ENCODE measurements at places on chromosomes 2 and 18.

DNA sequence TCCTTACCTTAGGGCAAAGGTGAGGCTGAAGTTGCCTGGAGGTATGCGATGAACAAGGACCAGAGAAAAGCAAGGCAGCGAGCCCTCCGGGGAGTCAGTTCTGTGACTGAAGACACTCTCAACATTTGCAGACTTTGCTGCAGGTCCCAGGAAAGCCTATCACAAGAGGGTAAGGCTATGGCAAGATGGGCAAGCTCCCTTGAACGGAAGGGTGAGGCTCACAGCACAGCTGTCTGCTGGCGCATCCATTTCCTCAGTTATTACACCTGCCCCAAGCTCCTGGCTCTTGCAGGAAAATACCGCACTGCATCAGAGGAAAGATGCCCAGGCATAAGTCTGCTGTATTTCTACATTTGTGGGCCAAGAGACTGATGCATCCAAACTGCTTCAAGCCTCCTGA is 141.4 kb downstream of the BCL11A start:
- no peak for DNase-seq

GRCh38 chr18:8799596-8800441 is 94.5 kb downstream of the MTCL1 start:
- no peak for DNase-seq

DNA sequence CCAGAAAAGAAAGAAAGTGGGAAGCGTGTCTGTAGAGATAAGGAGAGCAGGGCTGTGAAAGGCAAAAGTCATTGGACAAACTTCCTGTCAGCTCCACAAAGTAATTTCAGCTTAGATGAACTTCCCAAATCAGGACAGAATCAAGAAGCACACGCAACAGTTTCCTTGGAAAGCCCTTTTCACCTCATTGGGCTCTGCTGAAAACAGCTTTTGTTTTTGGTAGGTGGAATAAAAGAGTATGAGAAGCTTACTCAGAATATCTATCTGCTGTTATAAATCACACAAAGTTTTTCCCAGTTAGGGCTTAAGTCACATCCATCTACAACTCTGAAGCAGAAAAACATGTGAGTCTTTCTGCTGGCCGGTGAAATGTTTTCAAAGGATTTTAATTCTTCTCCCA is 42.4 kb upstream of the EFEMP1 start:
- no peak for DNase-seq

DNA sequence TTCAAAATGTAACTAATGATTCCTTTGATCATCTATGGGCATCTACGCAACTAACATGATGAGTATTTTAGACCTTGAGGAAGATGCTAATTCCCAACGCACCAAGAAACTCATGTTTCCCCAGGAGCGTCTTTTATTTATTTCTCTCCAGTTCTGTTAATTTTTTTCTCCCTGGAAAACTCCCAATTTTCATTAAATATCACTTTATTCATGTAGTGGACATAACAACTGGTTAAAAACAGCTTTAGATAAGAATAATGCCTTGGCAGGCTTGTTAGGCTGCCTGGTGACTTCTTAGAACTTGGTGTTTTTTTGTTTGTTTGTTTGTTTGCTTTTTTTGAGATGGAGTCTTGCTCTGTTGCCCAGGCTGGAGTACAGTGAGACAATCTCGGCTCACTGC is 62.9 kb upstream of the ZFP36L2 start:
- no peak for DNase-seq

GRCh38 chr2:144875290-144875969 is 355.5 kb upstream of the ZEB2 start:
- no peak for DNase-seq

DNA sequence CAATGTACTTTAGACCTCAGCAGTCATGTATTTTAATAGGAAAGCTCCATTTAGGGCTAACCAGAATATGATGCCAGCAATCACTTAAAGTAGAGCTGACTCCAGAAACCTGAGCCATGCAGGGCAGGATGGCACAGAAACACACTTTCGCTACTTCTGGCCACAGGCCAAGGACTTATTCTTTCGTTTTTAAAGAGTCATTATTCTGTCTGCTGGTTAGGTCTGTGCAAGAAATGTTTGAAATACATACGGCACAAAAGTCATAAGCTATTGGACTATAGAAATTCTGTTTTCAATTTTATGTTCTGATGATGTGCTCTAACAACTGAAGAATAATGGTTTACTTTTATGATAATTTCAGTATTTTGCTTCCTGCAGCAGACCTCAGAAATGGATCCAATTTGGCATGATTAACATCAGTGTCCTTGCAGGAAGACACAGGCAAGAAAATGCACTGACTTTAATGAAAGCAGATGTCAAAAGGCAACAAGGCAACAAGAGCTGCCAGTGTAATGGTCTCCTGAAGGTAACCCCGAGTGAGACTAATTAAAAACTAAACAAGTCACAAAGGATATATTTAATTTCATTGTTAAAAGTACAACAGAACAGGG is 114.4 kb upstream of the CHRNA1 start:
- no peak for DNase-seq

GRCh38 chr2:152587187-152587947 is 129.9 kb downstream of the PRPF40A start:
- no peak for DNase-seq

- DNase-seq: peak; percentile 21
Measured at GRCh38 chr2:46171996-46172546, 125.1 kb upstream of the EPAS1 start.

- DNase-seq: no peak
Measured at GRCh38 chr2:20702563-20702962, 35.6 kb downstream of the GDF7 start.

GRCh38 chr2:9462886-9463697 is 11.3 kb upstream of the IAH1 start:
- DNase-seq: no peak

- no peak for DNase-seq
Measured at GRCh38 chr2:201194097-201194496, 11.2 kb downstream of the CASP10 start.

DNA sequence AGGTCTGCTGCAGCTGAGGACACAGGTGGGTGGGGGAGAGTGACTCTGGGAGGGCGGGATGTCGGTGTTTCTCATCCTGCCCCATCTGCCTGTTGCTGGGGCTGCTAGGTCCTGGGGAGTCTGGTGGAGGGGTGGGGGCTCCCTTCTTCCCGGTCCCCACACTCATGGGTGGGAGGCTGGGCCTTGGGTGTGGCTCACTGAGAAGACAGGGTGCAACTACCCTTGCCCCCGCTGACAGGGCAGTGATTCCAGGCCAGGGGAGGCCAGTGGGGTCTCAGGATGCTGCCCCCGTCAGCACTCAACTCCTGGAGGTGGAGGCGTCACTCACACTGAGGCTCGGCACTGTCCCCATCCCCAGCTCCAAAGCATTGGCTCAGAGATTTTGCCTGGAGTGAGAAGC is 7.7 kb upstream of the NFATC1 start:
- DNase-seq: no peak

GRCh38 chr2:126643431-126643830 is 12.5 kb upstream of the GYPC start:
- DNase-seq: no peak

DNA sequence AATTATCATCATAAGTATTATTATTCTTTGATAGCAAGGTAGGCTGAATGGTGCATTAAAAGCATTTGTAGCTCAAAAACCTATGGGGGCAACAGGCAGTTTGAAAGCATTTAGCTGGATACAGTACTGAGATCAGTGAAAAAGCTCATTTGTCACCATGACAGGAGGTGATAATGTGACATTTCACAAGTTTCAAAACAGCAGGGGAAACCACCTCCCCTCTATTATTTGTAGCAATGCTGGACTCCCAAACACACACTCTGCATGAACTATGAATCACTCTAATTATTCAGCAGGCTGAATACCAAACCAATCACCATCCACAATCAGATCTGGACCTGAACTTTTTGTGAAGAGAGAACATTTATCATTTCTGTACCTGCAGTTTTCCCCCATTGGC is 63.4 kb downstream of the MYO5B start:
- no peak for DNase-seq

- no peak for DNase-seq
Measured at GRCh38 chr2:184444217-184444616, 154.1 kb upstream of the ZNF804A start.

GRCh38 chr18:79314838-79315388 is 80.8 kb upstream of the NFATC1 start:
- no peak for DNase-seq

DNA sequence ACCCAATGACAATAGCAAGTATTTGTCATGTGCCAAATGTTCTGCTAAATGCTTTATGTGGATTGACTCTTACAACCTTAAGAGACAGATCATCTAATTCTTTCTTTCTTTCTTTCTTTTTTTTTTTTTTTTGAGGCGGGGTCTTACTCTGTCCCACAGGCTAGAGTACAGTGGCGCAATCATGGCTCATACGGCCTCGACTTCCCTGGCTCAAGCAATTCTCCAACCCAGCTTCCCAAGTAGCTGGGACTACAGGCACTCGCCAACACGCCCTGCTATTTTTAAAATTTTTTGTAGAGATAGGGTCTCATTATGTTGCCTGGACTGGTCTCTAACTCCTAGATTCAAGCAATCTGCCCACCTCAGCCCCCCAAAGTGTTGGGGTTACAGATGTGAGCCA is 21.4 kb downstream of the TMEM247 start:
- DNase-seq: no peak

- DNase-seq: no peak
Measured at GRCh38 chr2:138931284-138932256, 151.4 kb upstream of the NXPH2 start.

DNA sequence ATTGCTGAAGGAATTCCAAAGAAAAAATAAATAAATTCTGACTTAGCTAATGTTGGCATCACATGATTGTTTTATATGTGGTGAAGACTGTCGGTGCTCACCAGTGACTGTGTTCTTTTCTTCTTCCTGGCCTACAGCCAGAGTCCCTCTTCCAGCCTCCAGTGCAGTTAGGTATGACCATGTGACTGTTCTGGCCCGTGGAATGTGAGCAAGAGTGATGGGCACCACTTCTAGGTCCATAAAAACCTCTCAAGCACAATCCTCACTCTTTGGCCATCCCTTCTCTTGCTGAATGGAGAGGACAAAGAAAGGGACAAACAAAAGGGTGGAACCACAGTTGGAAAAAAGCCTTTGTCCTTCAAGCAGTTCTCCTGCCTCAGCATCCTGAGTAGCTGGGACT is 39.0 kb upstream of the BMPR2 start:
- DNase-seq: no peak

DNA sequence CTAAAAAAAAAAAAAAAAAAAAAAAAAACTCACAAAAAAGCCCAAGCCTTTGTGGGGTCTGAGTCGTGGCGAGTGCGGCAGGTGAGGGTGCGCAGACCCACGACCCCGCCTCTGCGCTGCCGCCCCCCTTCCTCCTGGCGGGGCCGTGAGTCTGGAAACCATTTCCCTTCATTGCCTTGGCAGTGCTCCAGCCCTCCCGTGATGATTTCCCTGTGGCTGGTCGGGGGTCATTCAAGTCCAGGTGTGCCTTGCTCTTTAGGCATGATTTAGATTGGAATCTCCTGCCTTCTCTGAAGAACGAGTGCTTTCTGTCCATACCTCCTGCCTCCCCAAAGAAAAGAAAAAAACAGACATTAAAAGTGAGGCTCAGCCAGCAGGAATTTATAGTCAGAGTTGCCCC is 161.8 kb downstream of the FAM210A start:
- DNase-seq: no peak

DNA sequence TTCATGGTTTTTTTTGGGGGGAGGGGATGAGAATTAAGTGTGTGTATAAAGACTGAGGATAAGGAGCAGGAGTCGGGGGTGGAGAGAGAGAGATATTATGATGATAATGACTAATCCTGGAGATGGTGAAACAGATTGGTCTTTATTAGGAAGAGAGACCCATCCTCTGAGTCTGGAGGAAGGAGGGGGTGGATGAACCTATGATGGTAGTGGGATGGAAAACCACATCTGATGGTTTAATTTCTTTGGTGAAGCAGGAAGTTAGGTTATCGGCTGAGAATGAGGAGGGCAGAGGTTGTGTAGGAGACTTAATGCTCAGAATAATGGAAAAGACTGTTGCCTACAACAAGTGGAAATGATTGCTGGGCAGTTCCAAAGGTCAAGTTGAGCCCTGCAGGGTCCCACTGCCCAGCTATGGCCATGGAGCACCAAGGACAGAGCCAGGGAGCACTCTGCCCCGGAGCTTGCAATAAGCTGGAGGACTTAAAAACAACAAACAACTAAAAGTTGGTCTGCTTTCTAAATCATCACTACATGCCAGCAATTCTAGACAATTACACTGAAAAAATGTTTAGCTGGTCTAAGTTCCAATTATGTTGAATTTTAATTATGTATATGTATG is 7.9 kb downstream of the SLC16A14 start:
- no peak for DNase-seq

DNA sequence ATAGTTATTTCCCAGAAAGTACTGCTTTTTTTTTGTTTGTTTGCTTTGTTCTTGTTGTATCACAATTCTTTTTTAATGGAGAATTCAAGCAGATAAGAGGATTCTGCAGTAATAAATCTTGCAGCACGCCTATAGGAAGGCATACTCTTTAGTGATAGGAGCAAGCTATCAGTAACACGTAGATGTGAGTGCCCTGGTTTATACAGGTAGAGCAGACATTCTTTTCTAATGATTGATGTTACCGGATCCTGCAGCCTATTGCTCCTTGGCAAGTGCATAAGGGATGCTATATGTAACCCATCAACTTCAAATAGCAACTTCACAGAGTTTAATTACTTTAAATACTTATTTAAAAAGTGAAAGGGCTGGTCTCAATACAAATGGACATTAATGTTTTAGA is 834.2 kb upstream of the GCFC2 start:
- DNase-seq: no peak

DNA sequence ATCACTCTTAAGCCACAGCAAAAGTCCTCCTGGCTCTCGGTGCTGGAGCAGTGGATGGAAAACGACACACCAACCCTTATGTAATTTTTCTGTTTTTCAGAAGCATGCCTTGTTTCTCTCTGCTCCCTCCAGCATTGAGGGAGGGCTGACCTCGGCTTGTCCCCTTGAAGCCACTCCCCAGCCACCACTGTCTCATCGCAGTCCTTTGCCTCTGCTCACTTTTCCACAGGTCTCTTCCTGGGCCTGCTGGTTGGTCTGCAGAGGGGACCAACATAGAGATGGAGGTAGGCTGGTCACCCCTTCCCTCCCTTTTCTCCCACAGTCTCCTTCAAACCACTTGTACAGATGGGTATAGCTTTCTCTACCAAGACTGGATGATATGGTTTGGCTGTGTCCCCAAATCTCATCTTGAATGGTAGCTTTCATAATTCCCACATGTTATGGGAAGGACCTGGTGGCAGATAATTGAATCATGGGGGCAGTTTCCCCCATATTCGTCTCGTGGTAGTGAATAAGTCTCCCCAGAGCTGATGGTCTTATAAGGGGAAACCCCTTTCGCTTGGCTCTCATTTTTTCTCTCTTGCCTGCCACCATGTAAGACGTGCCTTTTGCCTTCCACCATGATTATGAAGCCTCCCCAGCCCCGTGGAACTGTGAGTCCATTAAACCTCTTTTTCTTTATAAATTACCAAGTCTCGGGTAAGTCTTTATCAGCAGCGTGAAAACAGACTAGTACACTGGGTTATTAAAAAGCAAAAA is 14.3 kb upstream of the RIOK3 start:
- no peak for DNase-seq

DNA sequence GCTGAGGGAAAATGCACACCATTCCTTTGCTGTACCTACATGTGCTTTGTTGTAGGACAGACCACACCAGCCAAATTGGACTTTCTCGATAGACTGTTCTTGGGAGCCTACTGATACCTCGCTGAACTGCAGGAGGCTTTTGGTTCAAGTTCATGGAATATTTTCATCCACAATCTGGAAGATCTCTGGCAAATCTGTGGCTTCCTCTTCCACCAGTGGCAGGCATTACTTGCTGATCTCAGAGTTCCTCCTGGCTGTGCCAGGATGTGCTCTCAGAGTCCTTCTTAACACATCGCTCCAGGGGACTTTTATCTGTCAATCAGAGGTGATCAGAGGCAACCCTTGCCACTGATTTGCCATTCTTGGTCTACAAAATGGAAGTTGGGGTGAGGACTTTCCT is 87.7 kb downstream of the PTGR3 start:
- no peak for DNase-seq
